ENCODE measurements at places on chromosomes 16 and 17. TPM values are rescaled to one million over a fixed set of nuclear protein-coding genes. Genes with fewer than 3 reads are reported as not detected.
A peak's percentile ranks its signal among the peaks of the same experiment; 100 is the strongest.

- no peak for DNase-seq
These were observed 12.8 kb downstream of the SPNS3 start for GRCh38 chr17:4446326-4447071.

- DNase-seq: no peak
These were observed 1.7 kb upstream of the DNAJA2 start for GRCh38 chr16:46975165-46975564.

DNA sequence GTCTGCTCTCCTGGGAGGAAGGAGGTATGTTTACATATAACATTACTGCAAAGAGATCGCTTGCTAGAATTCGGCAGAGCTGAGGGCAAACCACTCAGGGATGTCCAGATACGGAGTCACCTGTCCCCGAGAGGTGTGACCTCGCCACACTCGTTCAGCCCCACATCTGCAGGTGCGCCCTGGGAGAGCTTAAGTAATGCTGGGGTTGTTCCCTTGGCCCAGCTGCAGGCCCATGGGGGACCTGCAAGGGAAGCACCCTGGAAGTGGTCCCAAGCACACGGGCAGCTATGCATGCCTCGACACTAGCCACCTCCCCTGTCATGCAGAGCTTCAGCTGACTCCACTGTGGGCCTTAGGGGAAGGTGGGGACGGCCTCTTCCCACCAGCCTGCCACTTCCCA is 22.2 kb downstream of the USP22 start:
- no peak for DNase-seq

HSPB9 gene
- not detected for total RNA-seq

DNA sequence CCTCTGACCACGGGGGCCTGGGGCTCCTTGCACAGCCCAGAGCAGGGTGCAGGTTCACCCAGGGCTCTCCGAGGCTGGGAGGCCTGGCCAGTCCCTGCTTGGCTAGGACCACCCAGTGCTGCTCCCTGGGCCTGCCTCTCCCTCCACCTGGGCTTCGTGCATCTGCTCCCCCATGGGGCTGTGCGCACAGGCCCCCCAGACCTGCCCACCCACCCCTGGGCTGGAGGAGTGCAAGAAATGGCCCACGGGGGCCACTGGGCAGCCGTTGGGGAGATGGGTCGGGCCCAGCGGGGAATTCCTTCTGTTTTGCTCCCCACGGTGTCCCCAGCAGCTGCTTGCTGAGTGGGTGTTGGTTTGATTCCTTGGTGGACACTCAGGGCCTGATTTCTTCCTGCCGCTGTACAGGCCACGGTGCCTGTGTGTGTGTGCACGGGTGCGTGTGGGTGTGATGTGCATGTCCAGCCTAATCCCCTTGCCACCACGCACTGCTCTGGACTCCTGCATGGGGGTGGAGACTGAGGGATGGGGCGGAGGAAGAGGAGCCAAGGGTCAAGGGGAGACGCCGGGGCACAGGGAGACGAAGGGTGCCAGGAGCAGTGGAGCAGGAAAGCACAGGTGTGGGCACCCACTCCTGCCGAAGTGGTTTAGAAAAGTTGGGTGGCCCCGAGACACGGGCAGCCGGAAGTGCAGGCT is 8.5 kb downstream of the PRSS27 start:
- no peak for DNase-seq

DNA sequence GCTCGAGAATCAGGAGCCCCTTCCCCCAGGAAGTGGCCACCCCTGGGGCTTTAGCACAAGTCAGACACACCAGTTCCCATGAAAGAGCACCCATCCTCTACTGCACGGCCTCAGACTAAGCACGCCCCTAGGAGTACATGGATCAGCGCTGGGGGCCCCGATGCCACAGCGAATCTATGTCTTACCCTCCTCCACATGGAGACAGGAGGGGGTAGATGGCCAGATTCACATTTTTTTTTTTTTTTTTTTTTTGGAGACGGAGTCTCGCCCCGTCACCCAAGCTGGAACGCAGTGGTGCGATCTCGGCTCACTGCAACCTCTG is 3.2 kb upstream of the EXOSC6 start:
- no peak for DNase-seq

DNA sequence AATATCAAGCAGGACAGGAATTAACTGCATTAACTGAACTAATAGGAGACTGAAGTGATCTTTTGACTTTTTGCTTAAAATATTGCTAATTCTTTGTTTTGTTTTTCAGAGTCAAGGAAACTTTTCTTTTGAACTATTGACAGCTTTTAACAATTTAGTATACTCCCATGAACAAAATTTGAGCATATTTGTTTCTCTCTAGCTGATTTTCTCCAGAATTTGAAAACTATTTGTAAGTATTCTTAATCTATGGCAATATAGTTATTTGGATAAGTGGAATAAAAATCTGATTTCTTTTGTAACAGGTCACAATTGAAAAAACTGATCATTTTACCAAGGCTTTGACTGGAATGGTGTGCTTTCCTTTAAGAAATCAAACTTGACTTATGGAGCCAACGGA is 7.0 kb upstream of the SCPEP1 start:
- no peak for DNase-seq

DNA sequence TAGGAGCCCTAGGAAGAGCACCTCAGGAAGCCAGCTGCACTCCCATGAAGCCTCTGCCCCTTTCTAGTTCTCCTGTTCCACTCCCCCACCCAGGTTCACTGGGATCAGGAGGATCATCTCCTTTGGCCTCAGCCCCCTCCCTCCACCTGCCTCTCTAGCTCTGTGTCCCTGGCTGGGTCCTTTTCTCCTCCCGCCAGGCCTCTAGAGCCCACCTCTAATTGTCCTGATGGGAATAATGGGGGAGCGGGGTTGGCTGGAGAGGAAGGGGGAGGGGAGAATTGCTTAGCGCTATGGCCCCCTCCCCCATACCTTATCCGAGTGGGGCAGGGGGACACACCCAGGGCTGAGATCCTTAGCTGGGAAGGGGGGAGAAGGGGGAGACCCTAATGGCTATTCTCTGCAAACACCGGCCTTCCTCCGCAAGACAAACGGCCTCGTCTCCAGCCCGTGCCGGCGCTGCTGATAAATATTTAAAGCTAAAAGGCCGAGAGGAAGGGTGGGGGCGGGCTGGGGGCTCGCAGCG is 997 bp downstream of the HOXB7 start:
- no peak for DNase-seq

ZACN gene
- total RNA-seq: not detected

DNA sequence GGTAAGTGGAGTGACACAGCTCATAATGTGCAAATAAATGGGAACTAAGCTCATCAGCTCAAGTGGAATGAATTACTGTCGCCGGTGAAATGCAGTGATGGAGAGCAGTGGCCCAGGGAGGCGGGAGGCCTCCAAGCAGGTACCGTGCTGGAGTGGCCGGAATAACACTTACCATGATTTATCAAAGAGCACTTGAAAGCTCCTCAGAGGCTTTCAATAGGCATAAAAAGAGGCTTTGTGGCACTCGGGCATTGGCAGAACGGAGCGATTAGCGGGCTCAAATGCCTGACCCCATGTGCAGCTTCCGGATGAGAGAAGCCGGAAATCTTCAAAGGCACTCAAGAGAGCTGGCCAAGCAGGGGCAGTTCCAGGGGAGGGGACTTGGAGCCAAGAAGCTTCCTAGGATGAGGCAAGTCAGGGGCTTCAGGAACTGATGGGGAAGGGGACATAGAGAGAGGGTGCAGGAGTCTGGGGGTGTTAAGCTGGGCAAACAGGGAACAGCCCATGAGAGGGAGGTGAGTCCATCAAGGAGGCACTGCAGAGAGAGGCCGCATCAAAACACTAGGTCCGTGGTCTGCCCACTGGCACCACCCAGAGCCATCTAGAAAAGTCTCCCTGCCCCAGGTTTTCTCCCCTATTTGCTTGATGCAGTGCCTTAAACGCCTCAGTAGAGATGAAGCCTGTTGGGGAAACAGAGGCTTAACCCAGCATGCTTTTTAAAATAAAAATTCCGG is 144.0 kb upstream of the IRX6 start:
- DNase-seq: no peak

- DNase-seq: no peak
These were observed 1.2 kb upstream of the EFNB3 start for GRCh38 chr17:7703584-7704479.

DNA sequence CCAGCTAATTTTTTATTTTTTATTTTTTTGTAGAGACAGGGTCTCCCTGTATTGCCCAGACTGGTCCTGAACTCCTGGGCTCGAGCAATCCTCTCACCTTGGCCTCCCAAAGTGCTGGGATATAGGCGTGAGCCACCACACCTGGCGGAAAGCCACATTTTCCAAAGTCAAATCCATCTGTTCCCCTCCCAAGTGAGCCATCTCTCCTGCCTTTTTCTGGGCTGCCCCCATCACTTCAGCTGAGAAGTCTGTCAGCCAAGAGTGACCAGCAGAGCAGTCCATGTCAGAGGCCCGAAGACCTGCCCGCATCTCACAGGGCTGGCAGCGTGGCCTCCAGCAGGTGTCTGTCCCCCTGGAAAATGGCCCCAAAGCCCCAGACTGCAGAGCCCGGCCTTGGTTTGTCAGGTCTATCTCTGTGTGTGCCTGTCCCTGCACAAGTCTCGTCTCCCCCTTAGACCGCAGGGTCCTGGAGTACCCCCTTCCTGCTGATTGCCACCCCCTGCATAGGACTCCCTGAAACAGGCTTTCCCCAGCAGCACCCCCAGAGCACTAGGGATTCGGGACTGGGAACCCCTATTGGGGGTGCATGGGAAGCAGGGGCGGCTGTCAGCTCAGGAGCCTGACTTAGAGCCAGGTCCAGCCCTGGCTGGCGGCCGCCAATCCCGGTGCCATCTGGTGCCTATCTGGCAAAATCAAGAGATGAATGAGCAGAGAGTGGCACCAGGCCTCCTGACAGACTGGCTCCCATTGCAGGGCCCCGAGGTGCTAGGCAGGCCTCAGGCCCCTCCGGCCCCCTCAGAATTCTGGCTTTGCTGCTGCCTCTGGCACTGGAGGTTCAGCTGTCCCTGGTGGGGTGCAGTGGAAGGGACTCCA is 7.8 kb downstream of the TTYH2 start:
- DNase-seq: no peak

DNA sequence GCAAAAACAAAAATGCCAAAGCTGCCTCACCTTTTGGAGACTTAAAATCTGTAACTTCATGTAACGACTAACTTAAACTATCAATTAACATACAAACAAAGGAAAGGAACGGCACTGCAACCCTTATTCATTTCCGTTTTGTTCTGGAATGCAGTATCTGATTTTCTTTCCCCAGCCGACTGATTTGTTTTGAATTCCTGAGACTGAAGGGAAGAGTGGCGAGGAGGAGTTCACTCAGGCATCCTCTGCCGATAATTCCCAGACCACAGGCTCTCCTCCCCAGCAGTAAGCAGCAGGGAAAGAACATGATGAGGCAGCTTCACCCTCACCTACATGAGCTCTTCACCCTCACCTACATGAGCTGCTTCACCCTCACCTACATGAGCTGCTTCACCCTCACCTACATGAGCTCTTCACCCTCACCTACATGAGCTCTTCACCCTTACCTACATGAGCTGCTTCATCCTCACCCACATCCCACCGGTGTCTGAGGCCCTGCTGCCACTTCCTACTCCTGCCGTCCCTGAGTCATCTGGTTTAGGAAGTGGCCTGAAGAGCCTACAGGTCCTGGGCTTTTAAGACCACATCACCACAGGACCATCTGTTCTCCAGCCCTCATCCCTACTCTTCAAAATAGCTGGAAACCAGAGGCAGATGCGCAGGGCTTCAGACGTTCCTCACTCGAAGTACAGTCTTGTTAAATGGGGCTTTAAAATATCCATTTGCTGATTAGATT is 168.0 kb upstream of the RPH3AL start:
- no peak for DNase-seq

- DNase-seq: no peak
These were observed 6.1 kb downstream of the CAMKK1 start for GRCh38 chr17:3886776-3887175.

MRPL38 gene
- total RNA-seq: 89.4 TPM

KRT28 gene
- total RNA-seq: not detected

GRCh38 chr17:45106096-45106495 is 26.2 kb downstream of the PLCD3 start:
- no peak for DNase-seq

DNA sequence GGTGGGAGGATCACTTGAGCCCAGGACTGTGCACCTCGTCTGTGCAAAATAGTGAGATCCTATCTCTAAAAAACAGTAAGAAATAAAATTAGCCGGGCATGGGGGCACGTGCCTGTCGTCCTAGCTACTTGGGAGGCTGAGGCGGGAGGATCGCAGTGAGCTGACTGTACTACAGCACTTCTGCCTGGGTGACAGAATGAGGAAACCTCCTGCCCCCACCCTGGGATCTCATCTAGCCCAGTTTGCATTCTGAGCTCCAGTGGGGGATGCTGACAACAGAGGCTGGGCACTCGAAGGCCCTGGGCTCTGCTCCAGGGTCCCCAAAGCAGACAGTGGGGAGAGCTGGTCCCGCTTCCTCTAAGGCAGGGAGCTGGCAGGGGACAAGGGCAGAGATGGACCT is 7.1 kb downstream of the NAGPA start:
- no peak for DNase-seq

ZPBP2 gene
- not detected for total RNA-seq

PSMD12 gene
- total RNA-seq: 59.8 TPM

KRTAP4-4 gene
- not detected for total RNA-seq

DNA sequence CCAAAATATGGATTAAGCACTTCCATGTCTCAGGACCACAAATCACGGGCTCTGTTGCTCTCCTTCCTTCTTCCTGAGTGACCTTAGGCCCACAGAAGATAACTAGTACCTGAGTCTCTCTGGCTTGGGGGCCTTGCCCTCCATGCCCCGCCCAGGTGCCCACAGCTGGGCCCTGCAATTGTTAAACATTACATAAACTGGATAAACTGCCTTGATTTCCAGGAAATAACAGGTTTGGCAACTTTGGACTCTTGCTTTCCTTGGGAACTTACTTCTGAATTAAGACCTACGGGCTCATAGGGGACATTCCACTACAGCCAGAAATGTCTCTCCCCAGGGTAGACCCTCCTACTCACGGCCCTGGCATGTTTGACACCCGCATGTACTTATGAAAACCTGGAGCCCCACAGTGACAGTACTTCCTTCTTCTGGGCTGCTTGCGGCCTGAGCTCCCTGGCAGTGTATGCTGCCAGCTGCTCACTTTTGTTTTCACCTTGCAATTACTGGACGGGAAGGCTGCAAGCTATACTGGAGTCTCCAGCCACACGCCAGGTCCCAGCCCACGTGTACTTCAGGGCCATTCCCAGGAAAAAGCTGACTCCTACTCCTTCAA is 2.3 kb upstream of the UBALD2 start:
- peak; percentile 85 for DNase-seq

ITGB4 gene
- total RNA-seq: 246 TPM

ZG16B gene
- total RNA-seq: 6.8 TPM

GRCh38 chr17:82582709-82583108 is 63.2 kb downstream of the FOXK2 start:
- DNase-seq: no peak

BCL6B gene
- 2.8 TPM for total RNA-seq

DNA sequence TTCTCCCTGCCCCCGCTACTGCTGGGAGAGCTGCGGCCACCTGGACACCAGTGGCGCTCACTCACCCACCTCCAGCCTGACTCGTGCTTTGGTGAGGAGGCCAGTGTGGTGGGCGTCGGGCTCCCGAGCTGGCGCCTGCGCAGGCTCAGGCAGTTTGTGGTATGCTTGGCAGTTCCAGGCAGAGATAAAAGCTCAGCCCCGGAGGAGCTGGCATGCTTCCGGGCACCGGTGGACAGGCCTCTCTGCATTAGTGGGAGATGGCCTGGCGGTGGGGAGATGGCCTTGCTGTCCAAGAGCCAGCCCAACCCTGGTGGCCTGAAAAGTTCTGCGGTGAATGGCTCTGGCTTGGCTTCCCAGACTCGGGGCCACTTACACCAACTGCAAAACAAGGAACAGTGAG is 4.1 kb downstream of the ADGRG1 start:
- DNase-seq: no peak
